Activated T-helper 17 cell treated with anti-CD3 and anti-CD28 coated beads, Interleukin-2, amount 50 U/mL, for 72 hours (primary cell): ENCODE measurements at places on chromosomes 4 and X. TPM values are rescaled to one million over a fixed set of nuclear protein-coding genes. Genes with fewer than 3 reads are reported as not detected.

Gene TCEAL2
- total RNA-seq: 0.58 TPM

Gene RHOXF2
- total RNA-seq: not detected

Gene DRP2
- 0.90 TPM for total RNA-seq

Gene PRKG2
- 0.66 TPM for total RNA-seq

Gene MAGEE1
- 3.7 TPM for total RNA-seq

Gene CENPVL1
- total RNA-seq: not detected

Gene MAGEC2
- total RNA-seq: not detected

Gene ADRA2C
- not detected for total RNA-seq

Gene CT45A10
- total RNA-seq: not detected

Gene STK32B
- not detected for total RNA-seq

Gene PDGFRA
- total RNA-seq: 0.56 TPM

Gene AKAP17A
- total RNA-seq: 79.4 TPM

Gene TEX11
- not detected for total RNA-seq

Gene FAAH2
- total RNA-seq: 3.9 TPM

Gene FRAS1
- not detected for total RNA-seq

Gene GLOD5
- total RNA-seq: not detected

Gene CT45A1
- not detected for total RNA-seq

Gene CETN2
- 7.0 TPM for total RNA-seq

Gene GAGE13
- total RNA-seq: not detected

Gene FAM47E
- not detected for total RNA-seq
